Stimulated activated naive CD4-positive, alpha-beta T cell (primary cell): ENCODE measurements at places on chromosomes 2 and 18.
A peak's percentile ranks its signal among the peaks of the same experiment; 100 is the strongest.

GRCh38 chr2:238701341-238702206 is 146.3 kb upstream of the TWIST2 start:
- no peak for DNase-seq

- DNase-seq = no peak
These were observed 20.0 kb downstream of the ZNF521 start for GRCh38 chr18:25332002-25332401.

GRCh38 chr2:1045109-1045508 is 94.5 kb downstream of the SNTG2 start:
- no peak for DNase-seq

DNA sequence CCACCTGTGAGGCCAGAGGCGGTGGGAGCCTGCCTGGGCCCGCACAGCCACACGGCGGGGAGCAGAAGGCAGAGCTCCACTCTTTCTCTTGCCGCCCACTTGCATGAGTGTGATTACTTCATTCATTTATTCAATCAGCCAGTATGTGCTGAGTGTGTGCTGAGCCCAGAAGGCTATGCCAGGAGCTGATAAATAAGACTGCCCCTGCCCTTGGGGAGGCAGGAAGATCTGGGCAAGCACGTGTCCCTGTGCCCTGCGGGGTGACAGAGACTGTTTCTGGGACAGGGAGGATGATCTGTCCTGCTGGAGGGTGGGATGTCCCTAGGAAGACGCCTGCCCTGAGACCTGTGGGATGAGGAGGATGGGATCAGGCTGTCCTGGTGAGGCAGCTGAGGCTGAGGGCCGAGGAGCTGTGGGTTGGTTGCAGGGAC is 250.8 kb downstream of the DYSF start:
- DNase-seq = no peak

GRCh38 chr2:189580241-189580651 is 340 bp downstream of the SLC40A1 start:
- peak; percentile 69 for DNase-seq

DNA sequence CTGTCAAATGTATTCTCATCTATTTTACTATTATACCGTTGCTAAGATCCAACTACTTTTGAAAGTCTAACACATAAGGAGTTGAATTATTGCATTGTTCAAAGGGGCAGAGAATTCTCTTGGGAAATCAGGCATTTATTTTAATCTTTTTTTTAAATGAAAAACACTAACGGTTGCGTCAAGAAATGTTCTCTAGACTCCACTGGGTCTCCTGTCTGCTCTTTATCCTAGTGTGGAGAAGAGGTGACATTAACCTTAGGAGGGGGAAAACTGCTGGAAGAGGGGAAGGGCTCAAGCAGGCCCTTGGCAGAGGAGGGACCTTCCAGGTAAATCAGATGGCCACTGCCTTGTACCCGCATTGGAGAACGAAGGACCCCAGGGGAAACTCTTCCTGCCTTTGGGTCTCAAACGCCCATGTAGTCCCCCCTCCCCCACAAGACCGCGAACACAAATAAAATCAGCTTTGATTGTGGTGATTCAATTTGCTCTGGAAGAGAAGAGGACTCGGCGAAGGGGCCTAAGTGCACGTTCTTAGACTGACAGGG is 1.1 kb upstream of the APCDD1 start:
- no peak for DNase-seq

GRCh38 chr2:73078457-73079411 is 7.2 kb upstream of the SFXN5 start:
- DNase-seq = no peak

GRCh38 chr2:11936761-11937160 is 190.3 kb downstream of the LPIN1 start:
- no peak for DNase-seq
